Activated T-helper 17 cell treated with anti-CD3 and anti-CD28 coated beads, Interleukin-2, amount 50 U/mL, for 72 hours (primary cell): ENCODE measurements at places on chromosomes 13 and 19. TPM values are rescaled to one million over a fixed set of nuclear protein-coding genes. Genes with fewer than 3 reads are reported as not detected.
A peak's percentile ranks its signal among the peaks of the same experiment; 100 is the strongest.

DNA sequence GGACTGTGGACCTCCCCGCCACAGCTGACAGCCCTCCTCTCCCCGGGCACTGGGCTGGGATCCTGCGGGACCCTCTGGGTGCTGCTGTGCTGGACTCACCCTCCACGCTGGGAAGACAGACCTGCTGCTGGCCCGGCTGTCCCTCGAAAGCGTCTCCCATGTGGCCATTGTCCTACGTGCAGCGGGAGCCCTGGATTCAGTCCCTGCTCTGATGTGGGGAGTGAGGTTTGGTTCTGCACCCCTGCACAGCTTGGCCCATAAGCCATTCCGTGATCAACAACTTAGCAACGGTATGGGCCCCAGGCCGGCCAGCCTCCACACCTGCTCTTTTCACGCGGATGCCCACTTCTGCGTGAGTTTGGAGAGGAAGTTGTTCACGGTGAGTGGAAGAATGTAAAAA lies 195.2 kb downstream of the TEX29 start:
- no peak for ATAC-seq

DNA sequence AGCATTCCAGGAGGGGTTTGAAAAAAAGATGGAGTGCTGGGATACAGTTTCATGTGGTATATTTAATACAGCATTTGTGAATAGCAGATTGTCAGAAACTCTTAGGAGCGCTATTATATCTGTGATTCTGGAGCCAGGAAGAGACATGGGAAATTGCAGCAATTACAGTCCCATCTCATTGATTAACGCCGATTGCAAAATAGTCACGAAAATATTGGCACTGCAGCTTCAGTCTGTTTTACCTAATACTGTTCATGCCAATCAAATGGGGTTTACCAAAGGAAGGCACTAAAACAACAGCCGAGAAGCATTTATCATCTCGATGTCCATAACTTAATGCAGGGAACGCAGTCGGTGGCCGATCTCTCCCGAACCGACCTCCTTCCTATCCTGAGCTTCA lies 295.8 kb downstream of the TEX29 start:
- ATAC-seq: no peak

GRCh38 chr19:46728693-46729339 lies 11.9 kb upstream of the PRKD2 start:
- ATAC-seq: peak; percentile 88

DNA sequence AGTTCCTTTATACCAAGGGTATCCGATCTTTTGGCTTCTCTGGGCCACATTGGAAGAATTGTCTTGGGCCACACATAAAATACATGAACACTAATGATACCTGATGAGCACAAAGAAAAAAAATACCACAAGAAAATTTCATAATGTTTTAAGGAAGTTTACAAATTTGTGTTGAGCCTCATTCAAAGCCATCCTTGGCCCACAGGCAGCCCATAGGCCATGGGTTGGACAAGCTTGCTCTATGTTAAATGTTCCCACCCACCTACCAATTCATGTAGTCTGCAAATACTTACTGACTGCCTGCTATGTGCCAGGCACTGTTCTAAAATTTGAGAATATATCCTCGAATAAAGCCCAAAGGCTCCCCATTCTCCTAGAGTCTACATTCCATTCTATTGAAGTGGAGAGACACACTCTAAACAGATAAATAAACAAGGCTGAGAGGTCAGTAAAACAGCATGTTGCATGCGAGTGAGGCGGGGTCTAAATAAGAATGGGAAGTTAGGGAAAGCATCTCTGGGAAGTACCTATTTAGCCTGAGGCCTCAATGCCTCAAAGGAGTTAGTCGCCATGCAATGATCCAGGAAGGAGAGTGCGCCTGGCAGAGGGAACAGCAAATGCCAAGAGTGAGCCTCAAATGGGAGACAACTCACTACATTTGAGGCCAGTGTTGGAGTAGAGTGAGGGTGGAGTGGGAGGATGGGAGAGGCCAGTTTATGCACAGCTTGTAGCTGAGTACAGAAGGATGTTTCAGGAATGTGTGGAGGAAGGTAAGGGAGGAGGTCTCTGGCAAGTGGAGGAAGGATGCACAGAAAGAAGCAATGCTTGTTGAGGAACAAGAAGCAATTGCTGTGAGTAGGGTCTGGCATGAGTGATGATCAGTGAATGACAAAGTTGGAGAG lies 52.5 kb upstream of the CLDN10 start:
- no peak for ATAC-seq

DNA sequence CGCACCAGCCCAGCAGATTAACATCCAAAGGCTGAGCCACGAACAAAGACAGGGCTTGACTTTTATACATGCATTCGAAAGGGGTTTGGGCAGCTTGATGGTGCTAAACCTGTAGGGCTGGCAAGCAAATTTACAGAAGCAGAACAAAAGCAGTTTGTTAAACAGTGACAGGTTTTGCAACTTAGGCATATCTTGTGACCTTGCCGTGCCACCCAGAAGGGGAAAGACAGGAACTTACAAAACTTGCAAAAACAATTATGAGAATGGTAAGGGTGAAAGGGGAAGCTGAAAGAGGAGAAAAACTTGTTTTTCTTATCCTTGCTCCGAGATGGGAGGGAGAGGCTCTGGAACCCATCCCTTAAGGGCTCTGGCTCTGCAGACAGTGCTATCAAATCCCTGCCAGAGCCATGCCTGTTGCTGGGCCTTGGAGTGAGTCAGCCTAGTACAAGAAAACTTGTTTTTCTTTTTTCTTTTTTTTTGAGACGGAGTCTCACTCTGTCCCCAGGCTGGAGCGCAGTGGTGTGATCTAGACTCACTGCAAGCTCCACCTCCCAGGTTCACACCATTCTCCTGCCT lies 1325.2 kb upstream of the PRR20A start:
- ATAC-seq: no peak

GRCh38 chr19:31501427-31502195 lies 152.4 kb upstream of the TSHZ3 start:
- ATAC-seq: no peak

- ATAC-seq: no peak
Observed at GRCh38 chr13:105097521-105097920, 1437.9 kb downstream of the EFNB2 start.

GRCh38 chr13:59538512-59538911 lies 625.2 kb downstream of the DIAPH3 start:
- no peak for ATAC-seq

DNA sequence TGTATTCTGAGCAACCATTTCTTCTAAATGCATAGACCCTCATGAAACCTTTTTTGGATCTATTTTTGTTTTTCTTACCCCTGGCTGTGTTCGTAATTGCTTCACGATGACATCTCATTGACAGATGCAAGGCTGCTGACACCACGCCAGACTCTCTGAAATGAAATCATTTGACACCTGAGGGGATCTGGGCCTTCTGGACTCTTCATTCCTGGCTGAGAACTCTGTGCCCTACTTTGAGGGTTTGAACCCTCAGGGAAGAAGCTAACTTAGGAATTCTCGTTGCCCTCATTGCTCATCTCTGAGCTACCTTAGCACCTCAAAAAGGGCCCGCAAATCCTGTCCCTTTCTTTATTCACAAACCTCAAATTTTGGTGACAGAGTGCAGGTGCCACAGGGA lies 40.5 kb upstream of the NBEA start:
- ATAC-seq: no peak

- no peak for ATAC-seq
Observed at GRCh38 chr13:88823114-88823513, 1151.9 kb downstream of the SLITRK5 start.

- ATAC-seq: no peak
Observed at GRCh38 chr13:74646091-74646490, 511.9 kb upstream of the KLF12 start.

- ATAC-seq: no peak
Observed at GRCh38 chr13:100108913-100109507, 20.1 kb downstream of the PCCA start.

DNA sequence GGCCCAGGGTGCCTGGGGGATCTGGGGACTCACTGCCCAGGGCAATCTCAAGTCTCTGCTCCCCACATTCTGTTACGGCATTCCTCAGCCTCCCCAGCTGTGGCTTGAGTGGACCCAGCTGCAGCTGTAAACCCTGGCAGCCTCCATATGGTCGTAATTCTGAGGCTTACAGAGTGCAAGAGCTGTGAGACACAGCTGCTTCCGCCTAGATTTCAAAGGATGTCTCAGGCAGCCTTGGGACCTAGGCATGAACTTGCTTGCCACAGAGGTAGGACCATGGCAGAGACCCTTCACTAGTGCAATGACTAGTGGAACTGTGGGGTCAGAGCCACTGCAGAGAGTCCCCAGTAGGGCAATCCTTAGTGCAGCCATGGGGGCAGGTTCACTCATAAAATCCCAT lies 297.5 kb downstream of the ENOX1 start:
- ATAC-seq: no peak

DNA sequence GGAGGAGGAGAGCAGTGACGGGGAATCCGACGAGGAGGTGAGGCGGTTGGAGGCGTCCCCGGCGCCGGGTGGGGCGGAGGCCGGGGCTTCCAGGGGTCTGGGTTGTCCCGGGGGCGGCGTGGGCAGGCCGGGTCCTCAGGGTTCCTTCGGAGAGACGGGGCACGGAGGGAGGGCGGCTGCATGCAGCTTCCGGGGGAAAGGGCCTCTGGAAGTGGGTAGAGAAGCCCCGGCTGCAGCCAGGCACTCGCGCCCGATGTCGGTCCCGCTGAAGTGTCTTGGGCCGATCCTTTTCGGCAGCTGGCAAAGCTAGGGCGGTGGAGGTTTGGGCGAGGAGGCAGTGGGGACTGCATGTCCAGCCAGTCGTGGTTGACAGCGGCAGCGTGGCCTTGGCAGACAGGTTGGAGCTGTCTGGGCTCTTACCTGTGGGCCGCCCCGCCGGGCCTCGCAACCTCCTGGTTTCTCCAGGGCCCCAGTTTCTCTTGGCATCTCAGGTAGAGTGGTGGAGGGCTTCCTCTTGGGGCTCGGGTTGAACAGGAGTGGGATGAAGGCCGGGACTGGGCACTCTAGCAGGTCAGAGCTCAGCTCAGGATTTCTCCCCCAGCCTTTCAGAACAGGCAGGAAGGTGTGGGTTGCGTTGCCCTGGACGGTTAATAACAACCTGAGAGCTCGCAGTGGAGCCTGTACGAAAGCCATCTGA lies 690 bp downstream of the KMT2B start:
- peak; percentile 3 for ATAC-seq

DNA sequence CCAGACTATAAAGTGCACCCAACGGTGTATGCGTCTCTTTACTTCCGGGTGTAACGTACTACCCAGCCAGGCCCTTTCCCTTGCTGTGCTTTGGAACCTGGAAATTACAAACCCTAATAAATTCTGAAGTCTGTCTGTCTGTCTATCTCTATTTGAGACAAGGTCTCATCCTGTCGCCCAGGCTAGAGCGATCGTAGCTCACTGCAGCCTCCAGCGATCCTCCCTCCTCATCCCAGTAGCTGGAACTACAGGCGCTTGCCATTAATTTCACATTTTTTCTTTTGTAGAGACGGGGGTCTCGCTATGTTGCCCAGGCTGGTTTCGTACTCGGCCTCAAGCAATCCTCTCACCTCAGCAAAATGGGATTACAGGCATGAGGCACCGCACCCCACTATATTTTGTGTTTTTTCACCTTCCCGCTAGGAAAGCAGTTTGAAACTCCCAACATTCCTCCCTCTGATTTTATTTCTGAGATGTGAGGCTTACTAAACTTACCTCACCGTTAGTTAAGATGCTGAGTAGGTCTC lies 469 bp upstream of the RNF6 start:
- ATAC-seq: peak; percentile 53

DNA sequence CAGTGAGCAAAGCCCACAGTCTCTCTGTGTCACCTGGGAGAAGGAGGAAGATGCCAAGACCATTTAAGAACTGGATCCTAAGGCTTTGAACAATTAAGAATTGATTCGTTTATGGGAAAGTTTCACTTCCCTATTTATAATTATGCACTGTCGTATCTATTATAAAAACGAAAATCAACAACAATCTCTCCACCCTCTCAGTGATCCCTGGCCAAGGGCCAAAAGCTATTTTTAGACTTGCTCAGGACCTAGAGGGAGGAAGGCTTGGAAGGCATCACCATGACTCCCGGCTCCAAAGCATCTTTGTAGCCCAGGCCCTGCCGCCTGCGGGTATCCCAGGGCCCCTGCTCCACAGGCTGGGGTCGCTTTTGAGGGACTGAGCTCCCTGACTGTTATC lies 1.3 kb downstream of the RHPN2 start:
- no peak for ATAC-seq

- no peak for ATAC-seq
Observed at GRCh38 chr13:111156421-111156820, 41.3 kb downstream of the ARHGEF7 start.

COX6B2 gene
- total RNA-seq: 0.50 TPM

KIR2DL1 gene
- not detected for total RNA-seq

FCAR gene
- not detected for total RNA-seq

THSD8 gene
- 32.7 TPM for total RNA-seq
